ENCODE measurements at places on chromosomes 13 and 19.

GRCh38 chr13:28012896-28013295 is 24.4 kb upstream of the URAD start:
- peak; percentile 15 for DNase-seq

GRCh38 chr19:39401549-39402345 is 4.9 kb upstream of the ZFP36 start:
- DNase-seq: peak; percentile 92

- peak; percentile 8 for DNase-seq
Measured at GRCh38 chr13:50353651-50354415, 338.6 kb downstream of the KCNRG start.

DNA sequence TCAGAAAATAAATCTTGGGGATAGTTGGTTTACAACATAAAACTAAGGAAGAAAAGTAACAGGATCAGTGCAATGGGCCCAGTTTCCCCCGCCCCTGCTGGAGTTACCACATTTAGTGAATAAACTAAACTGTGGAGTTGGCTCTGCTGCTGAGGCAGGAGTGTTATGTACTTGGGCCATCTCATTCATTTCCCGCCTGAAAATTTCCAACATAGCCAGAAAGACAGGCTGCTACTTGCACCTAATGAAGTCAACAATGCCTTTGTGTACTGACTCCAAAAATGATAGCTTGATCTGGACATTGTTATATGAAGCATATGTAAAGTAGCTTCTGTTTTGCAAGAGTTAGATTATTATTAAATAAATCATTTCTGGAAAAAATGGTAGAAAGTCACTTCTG is 7.9 kb upstream of the RNASEH2B start:
- no peak for DNase-seq

DNA sequence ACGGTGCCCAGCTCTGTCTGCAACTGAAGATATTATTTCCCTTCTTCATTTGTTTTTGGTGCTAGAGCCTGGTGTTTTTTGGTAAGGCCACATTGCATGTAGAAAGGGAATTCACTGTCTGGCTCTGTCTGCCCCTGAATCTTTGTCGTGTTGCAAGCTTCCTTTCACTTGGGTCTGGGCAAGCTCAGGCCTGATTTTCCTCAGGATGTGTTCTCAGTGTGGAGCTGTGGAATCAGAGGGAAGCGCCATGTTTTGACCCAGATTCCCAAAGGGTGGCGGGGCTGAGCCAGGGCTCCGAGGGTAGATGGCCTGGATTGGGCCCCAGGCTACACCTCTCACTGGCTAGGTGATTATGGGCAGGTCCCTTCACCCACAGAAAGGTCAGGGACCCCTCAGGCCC is 8.6 kb downstream of the PRKCSH start:
- no peak for DNase-seq

GRCh38 chr19:54142166-54142780 is 4.7 kb downstream of the CNOT3 start:
- DNase-seq: no peak

DNA sequence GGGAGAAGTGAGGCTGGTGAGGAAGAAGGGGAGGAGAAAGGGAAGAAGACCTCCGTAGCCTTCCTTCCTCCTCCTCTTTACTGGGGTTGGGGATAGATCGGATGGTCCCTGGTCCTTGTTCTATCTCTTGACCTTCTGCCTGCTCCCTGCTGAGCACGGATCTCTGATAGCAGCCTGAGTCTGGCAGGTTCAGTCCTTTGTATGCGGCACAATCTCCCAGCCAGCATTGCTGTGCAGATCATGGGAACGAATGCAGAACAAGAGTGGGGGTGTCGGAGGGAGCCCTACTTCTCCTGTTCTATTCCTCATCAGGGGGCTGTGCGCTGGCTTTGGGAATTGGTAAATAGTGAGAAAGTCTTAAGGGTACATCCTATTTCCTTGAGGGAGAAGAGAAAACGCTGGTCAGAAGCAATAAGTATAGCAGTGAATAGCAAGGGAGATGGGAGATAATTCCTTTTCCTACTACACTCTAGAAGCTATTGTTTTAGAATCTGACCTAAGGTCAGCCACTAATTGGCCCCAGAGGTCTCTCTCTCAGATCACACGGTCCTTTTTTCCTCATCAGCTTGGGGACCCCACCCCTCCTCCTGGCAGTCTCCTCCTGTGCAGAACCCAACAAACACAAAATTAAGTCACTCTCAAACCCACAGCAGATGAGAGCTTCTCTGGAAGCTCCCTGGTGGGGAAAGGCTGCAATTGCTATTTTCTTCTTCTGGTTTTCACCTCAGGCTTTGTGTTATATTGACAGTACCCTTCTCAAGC is 41.0 kb downstream of the KL start:
- no peak for DNase-seq

GRCh38 chr19:39263912-39264305 is 4.3 kb upstream of the IFNL2 start:
- no peak for DNase-seq

DNA sequence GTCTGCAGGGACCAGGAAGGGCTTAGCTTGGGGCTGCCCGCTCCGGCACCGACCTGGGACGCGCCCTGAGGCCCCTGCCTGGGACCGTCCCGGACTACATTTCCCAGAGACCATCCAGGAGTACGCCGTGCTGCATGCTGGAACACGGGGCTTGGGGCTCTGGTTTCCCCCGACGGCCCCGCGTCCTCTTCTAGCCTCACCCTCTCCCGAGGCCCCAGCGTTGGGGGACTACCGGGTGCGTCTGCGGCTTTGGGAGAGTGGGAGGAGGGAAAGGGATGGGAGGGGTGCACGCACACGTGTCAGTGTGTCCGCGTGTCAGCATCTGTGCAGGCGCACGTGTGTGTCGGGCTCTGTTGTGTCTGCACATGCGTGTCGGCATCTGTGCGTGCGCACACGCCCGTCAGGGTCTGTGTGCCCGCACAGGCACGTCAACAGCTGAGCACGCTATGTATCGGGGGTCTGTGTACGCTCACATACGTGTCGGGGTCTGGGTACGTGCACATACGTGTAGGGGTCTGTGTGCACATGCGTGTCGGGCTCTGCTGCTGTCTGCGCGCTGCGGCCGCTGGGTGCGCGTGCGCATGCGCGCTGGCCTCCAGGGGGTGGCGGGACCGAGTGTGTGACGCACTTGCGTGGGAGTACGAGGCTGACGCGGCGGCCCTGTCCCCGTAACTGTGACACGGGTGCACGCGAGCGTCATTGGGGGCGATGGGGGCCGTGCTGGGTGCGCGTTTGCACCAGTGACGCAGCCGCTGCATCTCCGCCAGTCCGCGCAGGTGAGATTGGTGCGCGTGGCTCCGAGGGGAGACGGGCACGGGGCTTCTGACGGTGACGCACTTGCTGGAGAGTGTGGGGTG is at the start of gene ZNF331:
ZNF331 (plus strand) TSS at position 625 of the 857 bp plus-strand sequence. CDS start 31,232 bp downstream, outside the sequence.
- DNase-seq: peak; percentile 91

DNA sequence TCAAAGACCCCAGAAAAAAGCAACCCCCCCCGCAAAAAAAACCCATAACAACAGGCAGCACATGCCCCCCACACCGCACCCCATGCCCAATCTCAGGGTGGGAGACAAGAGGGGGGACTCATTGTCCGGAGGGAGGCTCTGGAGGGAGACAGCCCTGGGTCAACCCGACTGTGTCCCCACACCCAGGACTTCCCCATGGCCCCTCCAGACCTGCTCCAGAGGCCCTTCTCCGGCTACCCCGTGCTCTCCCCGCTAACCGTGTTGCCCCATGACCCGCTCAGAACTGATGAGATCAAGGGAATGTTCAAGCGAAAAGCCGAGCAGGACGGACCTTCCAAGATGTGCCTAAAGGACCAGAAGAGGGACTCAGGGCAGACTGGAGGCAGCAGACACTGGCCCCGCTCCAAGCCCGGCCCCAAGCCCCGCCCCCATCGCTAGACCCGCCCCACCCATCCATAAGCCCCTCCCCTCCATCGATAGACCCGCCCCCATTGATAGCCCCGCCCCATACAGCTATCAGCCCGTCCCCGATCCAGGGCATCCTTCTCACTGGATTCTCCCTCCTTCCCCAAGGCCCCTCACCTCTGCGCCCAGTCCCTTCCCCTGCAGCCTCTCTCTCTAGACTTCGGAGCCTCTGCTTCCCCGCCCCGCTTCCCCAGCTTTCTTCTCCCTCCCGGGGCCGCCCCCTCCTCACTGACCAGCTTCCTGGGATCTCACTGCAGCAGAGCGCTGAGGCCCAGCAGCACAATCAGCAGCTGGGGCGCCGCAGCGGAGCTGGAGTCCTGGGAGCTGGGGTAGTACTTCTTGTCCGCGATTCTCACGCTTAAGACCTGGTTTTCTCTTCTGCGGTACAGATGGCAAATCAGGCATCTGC is 2.2 kb downstream of the BST2 start:
- peak; percentile 78 for DNase-seq

DNA sequence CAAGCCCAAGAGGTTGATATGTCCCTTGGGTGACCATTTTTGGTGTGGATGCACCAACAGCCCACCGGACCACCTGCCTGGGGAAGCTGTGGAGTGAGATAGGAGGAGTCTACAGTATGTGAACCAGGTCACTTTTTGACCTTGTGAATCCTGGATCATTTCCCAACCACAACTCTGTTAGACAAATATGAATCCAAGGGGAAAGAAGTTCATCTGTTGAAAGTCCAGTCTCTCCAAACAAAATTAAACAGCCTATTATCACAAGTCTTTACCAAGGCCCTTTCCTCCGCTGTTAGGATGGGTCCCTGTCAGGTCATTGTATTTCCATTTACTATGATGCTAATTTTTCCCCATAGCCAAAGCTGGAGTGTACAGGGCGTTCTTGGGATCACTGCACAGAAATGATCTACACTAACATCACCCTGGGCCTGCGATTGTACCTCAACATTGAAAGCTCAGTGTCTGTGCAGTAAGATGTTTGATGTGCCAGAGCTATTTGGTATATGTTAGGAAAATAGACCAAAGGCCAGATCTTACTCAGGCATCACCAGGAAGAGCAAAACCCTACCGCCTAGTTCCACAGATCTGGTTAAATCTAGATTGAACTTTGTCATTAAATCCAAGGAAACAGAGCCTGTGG is 117.1 kb downstream of the STARD13 start:
- DNase-seq: no peak

DNA sequence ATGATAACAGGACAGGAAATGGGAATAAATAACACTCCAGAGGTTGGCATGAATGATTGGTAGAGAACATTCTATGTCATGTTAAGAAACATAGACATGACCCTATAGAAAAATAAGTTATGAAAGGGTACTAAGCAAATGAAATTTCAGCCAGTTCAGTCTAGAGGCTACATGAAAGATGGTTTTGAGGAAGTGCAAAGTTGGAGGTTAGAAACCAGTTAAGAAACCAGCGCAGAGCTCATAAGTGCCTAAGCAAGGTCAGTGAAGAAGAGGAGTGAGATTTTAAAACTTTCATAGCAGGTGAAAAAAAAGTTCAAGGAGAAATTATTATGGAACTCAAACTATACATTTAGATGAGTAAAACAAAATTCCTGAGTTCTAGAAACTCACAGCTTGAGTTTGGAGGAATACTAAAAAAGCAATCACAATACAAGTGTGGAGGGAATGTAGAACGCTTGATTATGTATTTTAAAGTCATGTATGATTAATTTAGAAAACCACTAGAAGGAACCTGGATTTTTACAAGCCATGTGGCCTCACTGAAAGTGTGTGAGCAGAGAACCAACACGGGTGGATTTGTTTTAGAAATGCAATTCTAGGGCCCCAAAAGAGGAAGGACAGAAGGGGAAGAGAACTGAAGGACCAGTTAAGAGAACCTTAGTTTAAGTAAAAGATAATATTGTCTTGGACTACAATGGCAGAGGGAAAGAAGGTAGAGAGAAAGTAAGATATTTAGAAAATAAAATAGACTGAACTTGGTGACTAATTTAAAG is 162.4 kb downstream of the PCDH20 start:
- no peak for DNase-seq

DNA sequence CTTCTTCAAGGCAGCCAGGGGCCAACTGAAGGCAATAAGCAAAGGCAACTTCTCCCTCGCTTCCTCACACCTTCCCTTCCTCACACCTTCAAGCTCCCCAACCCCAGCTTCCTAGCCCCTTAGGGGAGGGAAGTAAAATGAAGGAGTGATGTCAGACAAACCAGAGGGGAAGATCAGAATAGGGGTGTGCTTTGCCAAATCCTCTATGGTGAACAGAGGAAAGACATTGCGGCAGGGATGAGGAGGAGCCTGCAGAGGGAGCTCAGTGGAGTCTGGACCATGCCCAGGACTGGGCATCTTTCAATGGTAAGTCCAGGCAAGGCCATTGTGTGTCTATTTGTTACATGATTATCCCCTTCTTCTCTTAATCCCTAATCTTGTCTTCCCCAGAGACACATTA is 164.0 kb downstream of the TSHZ3 start:
- no peak for DNase-seq

GRCh38 chr19:49391581-49392399 is 3.7 kb downstream of the KASH5 start:
- peak; percentile 82 for DNase-seq

- peak; percentile 74 for DNase-seq
Measured at GRCh38 chr19:32662186-32662585, 12.8 kb downstream of the ANKRD27 start.

GRCh38 chr19:1566392-1567115 is 1.6 kb downstream of the MEX3D start:
- DNase-seq: no peak

GRCh38 chr13:81383444-81383843 is 1042.5 kb upstream of the SPRY2 start:
- DNase-seq: no peak

Data from suppressor macrophage treated with lipopolysaccharide for 4 hours (primary cell).